SIG-M5 (cell line): ENCODE measurements at places on chromosomes 1 and 21.

DNA sequence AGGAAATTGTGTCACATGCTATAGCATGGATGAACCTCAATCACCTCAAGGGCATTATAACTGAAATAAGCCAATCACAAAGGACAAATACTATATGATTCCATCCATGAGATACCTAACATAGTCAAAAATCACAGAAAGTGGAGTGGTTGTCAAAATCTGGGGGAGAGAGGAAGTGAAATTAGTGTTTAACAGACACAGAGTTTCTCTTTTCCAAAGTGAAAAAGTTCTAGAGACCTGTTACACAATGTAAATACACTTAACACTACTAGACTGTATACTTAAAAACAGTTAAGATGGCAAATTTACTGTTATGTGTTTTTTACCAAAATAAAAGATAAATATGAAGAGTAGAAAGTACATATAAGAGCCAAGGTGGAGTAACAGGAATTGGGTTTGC is 31.8 kb downstream of the ZNF644 start:
- DNase-seq: no peak

DNA sequence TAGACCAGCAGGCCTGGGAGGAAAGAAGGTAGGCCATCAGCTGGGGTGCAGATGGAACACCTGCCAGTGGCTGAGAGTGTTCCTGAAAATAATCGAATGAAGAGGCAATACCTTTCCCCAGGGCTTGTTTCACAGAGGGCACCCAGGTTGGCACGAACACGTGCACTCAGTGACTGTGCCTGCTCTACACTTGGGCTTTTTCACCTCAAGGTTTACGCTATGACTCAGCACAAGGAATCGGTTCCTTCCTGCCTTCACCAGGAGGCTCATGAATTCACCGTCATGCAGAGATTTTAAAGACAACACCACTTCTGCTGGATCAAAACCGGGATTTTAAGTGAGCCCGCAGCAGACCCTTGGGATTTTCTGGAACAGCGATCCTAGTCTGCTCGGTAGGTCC is 118.5 kb upstream of the ADAR start:
- no peak for DNase-seq

DNA sequence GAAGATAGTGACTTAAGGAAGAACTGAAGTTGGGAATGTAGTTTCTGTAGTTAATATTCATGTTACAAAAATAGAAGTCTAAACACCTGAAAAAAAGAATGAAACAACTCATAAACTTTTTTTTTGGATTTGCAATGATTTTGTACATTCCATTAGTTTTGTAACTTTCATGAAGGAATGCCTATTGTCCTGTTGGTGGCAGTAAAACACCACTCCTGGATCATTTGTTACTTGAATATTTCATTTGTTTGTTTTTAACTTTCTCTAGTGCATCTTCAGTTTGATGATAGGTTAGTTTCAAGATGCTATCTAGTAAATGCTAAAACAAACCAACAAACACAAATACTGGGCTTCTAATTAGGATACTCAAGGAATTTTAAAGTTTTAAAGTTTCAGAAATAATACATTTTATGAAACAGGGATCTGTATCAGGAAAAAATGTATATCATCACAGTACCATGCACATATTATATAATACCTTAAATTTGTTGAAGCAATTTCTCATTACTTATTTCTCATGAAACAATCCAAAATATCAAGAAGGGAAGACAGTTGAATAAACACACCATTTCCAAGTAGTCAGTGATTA is 229.7 kb upstream of the CACYBP start:
- DNase-seq: no peak

DNA sequence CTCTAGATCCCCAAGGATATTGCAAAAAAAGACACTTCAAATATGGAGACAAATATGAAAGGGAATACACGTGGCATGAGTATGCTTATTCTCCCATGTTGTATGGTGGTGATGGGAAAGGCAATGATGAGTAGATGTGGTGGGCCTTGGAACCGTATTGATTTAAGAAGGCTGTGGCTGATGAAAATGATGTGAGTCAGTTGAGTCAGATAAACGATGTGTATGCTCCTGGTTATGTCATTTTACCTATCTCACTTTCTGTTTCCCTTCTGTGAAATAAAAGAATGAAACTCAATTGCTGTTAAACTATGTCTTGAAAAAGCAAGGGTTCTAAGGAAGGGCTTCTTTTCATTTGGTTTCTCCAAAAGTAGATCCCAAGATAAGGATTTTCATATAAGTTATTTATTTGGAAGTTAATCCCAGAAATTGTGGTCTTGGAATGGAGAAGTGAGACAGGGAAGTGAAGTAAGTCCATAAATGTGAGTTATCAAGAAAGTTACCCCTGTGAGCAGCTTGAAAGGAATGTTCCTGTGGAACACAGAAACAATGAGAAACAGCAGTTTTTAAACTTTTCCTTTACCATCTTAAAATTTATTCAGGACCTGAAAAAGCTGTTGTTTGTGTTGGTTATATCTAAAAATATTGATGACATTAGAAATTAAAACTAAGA is 292.0 kb downstream of the DUSP10 start:
- DNase-seq: no peak

GRCh38 chr1:225651376-225651871 is 1.5 kb downstream of the ENAH start:
- DNase-seq: no peak

DNA sequence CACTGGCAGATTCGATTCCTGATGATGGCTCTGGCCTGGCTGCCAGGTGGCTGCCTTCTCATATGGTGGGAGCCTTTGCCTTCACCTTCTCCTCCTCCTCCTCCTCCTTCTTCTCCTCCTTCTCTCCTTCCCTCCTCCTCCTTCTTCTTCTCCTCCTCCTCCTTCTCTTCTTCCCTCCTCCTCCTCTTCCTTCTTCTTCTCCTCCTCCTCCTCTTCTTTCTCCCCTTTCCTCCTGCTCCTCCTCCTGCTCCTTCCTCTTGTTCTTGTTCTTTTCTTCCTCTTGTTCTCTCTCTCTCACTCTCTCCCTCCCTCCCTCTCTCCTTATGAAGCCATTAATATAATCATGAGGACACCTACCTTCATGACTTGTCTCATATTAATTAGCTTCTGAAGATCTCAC is 278.7 kb downstream of the CAMTA1 start:
- no peak for DNase-seq

DNA sequence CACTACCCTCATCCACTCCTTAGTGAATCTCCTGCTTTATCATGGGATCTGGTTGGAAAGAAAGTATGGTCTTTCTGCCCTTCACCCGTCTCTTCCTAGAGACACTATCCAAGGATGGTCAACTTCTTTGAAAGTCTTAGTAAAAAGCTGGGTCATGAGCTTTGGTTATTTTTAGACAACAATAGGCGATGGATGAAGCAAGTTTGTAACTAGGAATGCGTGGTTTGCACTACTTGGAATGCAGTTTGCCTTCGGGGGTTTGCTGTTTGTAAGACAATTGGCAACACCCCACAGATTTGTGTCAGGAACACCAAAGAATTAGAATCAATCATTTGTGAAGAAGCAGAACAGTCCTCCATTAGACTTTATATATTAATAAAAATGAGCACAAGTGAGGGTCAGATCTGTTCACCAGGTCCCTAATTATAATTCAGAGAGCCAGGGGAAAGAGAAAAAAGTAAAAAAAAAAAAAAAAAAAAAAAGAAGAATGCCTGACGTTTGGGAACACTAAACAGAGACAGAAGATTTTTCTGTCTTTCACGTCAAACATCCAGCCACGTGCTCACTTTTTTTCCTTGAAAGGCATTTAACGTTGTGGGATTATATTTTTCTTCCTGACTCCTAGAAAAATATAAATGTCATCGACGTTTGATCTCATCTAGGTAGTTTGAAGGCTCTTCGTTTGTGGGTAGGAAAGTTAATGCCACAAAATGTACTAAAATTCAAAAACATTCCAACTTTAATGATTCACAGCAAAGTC is 60.7 kb upstream of the BTG3 start:
- no peak for DNase-seq

- DNase-seq: no peak
Observed at GRCh38 chr1:14149431-14149830, 449.1 kb upstream of the KAZN start.
